ENCODE measurements at places on chromosomes 1 and 21.

DNA sequence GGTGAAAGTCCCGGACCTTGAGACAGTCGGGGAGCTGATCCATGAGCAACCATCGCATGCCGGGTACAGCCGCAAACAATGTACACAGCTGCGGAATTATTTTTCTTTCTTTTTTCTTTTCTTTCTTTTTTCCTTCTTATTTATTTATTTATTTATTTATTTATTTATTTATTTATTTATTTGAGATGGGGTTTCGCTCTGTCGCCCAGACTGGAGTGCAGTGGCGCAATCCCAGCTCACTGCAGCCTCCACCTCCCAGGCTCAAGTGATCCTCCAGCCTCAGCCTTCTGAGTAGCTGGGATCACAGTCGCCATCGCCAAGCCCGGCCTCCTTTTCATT, 2.6 kb upstream of the PERM1 start:
- no peak for DNase-seq

- no peak for DNase-seq
Observed at GRCh38 chr1:28259934-28260802, 850 bp downstream of the SESN2 start.

GRCh38 chr1:8871539-8871935, 6.9 kb downstream of the ENO1 start:
- DNase-seq, result peak; percentile 24

DNA sequence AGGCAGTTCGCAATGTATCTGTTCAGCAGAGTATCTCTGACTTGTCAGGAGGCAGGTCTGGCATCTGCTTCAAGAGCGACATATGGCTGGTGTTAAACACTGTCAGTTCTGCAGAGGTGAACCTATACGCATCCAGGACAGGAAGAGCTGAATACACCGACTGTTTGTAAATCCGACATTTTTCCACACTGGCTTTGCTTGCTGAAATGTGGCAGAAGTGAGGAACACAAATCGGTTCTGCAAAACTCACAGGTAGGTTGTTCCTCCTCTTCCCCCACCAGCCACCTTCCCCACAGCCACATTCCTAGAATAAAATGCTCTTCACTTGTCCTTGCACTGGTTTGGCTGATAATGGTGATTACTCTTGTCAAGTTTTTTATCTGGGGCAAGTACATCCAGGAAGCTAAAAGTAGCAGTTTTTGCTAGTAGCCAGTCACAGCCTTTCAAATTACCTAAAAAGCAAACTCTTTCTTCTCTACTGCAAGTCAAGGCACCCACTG, 289.2 kb downstream of the GRIK1 start:
- no peak for DNase-seq

DNA sequence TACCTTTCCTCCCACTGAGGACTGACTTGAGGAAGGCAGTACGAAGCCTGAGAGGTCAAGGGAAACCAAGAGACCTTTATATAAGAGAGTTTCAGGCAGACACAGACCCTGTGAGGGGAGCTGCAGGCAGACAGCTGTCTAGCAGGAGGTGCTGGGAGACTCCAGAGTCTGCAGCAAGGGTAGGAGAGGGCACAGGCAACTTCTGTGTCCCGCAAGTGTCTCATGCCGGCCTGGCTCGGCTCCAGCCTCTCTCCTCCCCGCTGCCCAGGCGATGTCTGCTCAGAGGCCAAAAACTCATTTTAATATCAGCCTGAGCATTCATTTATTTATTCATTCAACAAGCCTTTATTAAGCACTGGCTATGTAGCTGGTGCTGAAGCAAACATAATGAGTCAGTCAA, 83.0 kb downstream of the KIRREL1 start:
- DNase-seq, result no peak

DNA sequence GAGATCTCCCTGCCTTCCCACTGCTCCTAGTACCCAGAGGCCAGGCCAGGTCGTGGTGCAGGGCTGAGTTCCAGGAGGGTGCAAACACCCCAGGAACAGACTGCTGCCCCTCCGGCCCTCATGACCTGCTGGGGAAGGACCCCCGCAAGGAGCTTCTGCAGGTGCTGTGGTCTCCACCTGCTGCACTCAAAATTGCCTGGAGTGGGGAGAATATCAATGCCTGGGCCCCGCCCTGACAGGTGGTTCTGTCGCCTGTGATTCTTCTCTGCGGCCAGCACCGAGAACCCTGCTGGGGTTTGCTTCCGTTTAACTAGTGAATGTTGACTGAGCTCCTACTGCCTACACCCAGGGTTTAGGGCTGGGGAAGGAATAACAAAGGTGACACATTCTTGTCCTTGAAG, 2.1 kb upstream of the TFF3 start:
- DNase-seq, result no peak

GRCh38 chr1:154729577-154729976, 121.6 kb upstream of the ADAR start:
- no peak for DNase-seq

DNA sequence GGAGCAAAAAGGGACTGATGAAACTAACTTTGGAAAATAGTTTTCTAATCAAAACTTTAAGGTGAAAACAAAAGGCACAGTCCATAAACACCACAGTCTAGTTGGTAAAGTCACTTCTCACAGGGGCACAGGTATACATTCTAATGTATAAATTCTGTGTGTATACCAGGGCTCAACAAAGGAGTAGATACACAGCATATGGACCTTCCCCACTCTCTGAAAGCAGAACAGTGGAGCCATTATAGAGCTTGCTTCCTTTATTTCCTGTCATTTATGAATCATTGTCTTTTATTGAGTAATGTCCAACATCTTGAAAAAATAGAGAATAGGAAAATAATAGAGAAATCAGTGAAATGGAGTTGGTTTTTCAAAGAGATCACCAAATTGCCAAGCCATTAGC, 746.5 kb upstream of the CHRM3 start:
- no peak for DNase-seq

GRCh38 chr1:82920418-82921248, 1078.3 kb downstream of the TTLL7 start:
- DNase-seq, result no peak

- no peak for DNase-seq
Observed at GRCh38 chr21:41519806-41520559, 12.0 kb upstream of the TMPRSS2 start.

DNA sequence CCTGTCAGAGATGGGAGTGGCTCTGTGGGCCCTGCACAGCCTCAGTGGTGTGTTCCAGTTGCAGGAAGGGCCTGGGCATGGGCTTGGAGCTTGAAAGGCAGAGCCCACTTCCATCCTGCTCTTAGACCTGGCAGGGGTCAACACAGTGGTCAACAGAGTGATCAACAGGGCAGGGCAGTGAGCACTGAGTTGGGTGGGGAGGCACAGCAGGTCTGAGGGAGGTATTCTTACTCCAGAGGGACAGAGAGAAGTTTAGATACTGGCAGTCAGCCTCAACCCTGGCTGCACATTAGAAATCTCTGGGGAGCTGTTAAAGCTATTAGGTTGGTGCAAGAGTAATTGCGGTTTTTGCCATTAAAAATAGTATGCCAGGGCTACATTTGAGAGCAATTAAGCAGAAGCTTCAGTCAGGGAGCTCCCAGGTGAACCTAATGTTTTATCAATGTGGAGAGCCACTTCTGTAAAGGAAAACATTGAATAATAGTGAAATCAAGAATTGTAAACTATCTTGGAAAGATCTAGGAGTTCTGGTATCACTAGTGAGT, 37.7 kb downstream of the SH3BGR start:
- DNase-seq, result no peak

- no peak for DNase-seq
Observed at GRCh38 chr1:118868387-118868786, 119.8 kb downstream of the TBX15 start.

DNA sequence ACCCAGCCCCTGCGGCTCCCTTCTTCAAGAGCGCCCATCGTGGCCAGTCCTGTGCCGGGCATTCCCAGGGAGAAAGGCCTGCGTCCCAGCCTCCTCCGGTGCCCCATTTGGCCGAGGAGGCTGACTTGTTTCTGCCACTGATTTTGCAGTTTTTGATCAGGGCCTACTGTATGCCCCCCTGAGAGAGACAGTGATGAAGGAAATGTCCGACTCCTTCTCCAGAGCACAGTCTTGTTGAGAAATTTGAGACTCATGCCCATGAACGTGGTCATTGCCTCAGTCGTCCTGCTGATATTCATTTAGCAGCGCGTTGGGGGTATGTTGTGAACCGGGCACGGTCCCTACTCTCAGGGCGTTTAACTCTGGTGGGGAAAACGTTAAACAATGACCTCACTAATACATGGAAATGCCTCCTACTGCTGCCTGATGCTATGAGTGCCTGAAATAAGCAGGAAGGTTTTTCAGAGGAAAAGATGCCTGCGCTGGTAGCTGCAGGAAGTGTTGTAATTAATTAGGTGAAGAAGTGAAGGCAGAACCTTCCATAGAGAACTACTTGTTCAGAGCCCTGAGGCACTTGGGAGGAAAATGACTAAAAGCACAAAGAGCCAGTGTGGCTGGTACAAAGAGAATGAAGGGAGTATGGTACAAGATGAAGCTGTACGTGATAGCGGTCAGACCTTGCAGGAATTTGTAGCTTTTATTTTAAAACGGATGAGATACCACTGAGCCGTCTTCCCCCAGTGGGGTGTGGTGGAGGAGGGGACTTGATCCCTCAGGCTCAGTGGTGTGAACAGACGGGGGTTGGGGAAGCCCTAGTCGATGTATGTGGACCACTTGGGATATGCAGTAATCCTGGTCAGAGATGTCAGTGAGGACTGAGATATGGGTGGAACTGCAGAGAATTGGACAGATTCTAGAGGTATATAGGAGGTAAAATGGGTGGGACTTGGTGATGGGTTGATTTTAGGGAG, 730 bp downstream of the ZCCHC17 start:
- no peak for DNase-seq

- DNase-seq, result no peak
Observed at GRCh38 chr1:201742476-201742875, 86.5 kb upstream of the IPO9 start.

- DNase-seq, result no peak
Observed at GRCh38 chr1:29465755-29466154, 229.4 kb downstream of the PTPRU start.

GRCh38 chr1:202540448-202540847, 169.8 kb downstream of the SYT2 start:
- no peak for DNase-seq

DNA sequence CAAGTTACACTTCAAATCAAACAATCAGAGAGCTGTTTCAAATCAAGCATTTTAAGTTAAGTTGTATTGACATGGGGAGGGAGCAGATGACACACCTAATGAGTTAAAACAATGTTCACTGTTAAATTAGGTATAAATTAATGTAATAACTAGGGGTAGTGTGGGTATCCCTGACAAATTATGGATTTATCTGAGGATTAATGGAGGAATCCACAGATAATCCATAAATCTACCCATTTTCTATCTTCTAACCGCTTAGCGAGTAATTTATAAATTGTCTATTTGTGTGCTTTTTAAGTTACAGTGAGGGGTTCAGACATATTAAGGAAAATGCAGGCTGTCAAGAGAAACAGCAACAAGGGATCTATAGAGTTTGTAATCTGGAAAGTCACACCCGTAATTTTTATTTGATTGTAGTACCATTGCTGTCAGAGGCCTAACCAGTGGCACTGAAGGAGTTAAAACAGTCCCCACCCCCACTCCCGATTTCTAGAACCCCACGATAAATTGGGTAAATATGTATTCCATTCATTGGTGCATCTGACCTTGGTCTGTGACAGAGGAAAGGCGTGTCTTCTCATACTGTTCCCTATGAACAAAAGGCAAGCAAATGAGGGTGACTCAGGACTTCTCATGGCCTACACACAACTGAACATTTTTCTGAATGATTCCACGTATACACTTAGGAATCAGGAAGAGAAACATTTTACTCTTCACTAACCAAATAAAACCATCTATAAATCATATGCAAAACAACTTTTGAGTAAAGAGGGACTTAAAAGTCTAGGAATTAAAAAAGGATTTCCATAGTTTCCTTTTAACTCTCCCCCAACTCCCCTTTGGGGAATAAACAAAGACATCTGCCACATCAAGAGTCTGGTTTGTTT, 7.4 kb downstream of the IRF2BP2 start:
- peak; percentile 55 for DNase-seq

DNA sequence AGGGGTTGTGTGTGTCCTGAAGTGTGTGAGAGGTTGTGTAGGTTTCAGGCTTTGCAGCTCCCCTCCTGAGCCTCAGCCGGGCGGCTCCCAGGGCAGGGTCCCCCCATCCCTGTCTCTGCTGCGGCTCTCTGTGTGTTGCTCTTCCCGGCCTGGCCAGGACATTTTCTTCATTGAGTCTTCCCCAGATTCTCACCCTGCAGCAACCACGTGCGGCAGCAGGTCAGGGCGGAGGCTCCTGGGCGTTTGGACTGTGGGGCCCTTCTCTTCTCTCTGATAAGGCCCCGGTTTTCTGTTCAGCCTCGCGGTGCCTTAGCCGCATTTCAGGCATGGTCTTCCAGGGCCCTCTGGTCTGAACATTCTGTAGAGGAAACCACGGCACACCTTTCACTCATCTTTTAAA, 1.8 kb upstream of the TCP10L start:
- DNase-seq, result no peak

DNA sequence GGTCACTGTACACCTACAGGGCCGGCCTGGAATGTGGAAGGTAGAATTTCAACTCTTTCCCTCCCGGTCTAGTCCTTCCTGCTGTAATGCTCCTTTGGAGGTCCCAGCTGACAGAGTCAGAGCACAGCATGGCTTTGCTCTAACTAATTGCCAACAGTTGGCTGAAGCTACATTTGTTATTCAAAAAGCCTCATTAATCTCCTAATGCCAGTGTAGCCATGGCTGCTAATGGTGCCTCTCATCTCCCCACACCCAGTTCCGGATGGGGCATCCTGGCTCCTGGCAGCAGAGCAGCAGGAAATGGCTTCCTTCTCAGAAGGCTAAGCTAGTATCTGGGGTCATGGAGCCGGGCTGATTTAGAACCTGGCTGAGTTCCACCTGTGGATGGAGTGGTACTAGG, 18.7 kb upstream of the CAMK1G start:
- DNase-seq, result no peak

- DNase-seq, result no peak
Observed at GRCh38 chr1:177656598-177656997, 313.3 kb downstream of the SEC16B start.

DNA sequence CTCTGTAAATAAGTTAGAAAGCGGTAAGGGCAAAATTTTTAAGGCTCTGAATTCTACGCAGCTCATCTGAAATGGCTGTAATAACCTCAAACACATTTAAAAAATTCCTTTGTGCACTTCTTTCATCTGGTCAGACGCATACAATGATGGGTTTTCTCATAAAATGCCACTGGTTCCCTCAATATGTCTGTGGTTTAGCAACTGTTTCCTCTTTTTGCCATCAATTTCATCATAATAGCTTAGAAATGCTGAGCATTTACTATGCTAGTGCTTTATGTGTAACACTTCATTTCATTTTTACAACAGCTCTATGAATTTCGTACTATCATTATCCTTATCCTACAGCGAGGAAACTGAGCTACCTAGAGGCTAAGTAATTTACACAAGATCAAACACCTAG, 35.3 kb upstream of the DMRTA2 start:
- DNase-seq, result no peak

All from CD4-positive, alpha-beta T cell treated with Interleukin-2 at 100 ng/mL for 4 hours (primary cell).